Left lobe of liver (tissue), 2 donors: ENCODE measurements at places on chromosomes 4 and X.
A peak's percentile ranks its signal among the peaks of the same experiment; 100 is the strongest.

DNA sequence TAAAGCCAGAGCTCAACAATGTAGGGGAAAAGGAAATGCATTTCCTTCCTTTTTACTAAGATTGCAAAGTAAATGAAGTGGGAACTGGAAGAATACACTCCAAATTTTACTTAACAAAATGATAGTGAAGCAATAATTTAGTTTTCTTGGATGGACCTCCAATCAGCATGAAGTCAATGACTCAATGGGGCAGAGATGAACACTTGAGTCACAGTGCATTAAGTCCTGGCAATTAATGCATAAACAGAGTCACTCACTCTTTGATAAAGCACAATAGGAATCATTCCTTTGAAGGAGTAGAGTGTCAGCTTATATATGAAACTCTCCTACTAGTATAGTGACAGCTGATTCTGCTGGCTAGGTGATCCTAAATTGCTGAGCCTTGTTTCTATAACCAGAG, 66.7 kb upstream of the FRAS1 start:
- DNase-seq, result no peak

DNA sequence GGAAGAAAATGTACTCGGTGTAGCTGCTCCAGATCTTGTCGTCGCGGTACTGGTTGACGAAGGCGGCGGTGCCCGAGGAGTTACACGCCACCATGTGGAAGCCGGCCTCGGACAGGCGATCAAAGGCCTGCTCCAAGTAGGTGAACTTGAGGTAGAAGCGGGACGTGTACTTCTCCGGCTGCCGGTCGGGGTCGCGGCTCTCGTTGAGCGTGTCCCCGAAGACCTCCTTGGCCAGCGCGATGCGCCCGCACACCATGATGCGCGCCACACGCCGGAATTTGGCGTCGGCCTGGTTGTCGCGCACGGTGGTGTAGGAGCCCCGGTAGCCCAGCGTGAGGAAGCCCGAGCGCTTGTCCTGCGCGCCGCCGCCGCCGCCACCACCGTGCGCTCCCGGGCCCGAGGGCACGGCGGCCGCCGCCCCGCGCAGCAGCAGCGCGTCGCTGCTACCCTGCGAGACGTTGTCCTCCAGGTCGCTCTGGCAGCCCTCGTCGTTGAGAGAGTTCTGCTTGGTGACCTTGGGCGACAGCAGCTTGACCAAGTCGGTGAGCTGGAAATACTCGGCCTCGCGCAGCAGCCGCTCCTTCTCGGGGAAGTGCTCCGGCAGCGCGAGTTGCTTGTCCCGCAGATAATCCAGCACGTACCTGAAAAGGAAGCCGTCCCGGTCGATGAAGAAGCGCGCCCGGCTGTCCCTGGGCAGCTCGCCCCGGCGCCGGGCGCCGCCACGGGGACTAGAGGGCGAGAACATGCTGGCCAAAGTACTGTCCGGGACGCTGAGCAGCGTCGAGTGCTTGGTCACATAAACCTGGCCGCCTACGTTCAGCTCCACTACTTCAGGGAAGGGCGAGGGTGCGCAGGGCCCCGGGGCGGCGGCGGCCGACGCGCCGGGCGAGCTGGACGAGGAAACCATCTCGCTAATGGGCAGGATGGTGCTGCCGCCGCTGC, 775 bp downstream of the KCTD8 start:
- peak; percentile 43 for DNase-seq

GRCh38 chr4:65508168-65508567, 162.1 kb downstream of the EPHA5 start:
- DNase-seq, result no peak

DNA sequence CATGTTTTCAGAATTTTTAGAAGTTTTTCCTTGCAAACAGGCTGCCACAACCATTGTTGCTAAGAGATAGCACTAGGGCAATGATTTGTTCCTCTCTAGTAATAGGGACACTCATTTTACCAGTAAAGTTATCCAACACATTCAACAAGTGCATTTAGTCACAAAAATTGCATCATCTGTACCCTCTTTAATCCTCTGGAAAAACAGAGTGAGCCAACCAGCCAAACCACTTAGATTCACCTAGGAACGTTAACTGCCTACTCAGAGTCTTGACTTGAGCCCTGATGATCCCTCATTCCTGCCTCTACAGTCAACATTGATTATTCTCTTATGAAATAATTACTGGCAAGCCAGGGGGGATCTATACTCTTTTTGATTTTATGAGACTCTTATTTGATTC, 17.0 kb upstream of the ADGRA3 start:
- DNase-seq, result no peak

DNA sequence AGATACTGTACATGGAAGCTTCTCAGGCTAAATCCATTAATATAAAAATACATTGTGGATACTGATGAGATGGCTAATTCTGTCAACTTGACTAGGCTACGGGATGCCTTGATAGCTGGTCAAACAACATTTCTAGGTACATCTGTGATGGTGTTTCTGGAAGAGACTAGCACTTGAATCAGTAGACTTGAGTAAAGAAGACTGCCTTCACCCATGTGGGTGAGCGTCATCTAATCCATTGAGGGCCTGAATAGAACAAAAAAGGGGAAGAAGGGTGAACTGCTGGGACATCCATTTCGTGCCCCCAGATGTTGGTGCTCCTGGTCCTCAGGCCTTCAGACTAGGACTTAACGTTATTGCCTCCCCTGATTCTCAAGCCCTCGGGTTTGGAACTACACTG, 3.7 kb upstream of the SRP72 start:
- no peak for DNase-seq

GRCh38 chrX:69120476-69120875, 44.8 kb downstream of the PJA1 start:
- no peak for DNase-seq

- no peak for DNase-seq
Observed at GRCh38 chr4:37685161-37685822, 884 bp downstream of the RELL1 start.

DNA sequence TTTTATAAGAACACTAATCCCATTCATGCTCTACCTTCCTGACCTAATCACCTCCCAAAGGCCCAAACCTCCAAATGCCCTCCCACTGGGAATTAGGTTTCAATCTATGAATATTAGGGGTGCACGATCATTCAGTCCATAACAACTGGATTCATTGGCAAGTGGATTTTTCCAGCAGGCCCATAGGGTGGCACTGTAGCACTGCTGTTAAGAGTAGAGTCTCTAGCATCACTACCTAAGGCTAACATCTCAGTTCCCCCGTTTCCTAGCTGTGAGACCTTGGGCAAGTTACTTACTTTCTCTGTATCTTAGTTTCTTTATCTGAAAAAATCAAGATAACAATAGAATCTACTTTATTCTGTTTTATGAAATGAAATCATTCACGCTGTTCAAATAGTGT, 315.8 kb downstream of the STIM2 start:
- DNase-seq, result no peak

DNA sequence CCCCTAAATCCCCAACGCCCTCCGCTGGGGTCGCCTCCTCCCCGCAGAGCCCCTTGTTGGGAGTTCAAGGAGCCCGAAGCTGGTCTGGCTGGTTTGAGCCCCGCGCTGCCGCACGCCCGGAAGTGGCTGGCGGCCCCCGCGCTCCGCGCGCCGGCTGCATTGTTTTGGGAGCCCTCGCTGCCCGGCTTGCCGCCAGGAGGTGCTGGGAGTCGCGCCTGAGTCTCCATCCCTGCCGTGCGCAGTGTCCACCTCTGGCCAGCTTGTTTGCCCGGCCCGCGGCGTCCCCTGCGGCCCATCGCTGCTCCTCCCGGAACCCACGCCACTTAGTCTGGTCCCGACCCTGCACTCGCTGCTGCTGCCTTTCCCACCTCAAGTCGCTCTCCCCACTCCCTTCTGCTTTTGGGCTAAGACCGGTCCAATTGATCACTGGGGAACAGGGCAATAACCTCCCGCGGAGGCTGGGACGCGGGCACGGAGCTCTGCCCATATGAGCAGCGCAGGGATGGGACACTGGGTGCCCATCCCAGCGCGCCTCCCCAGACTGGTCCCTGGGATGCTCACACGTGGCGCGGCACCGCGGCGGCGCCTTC, 2.2 kb upstream of the SFRP2 start:
- DNase-seq, result no peak
